ENCODE measurements at places on chromosomes 11 and 22. TPM values are rescaled to one million over a fixed set of nuclear protein-coding genes. Genes with fewer than 3 reads are reported as not detected.

The NELL1 gene
- total RNA-seq: not detected

The CDC42EP2 gene
- 1.1 TPM for total RNA-seq

The NAALADL1 gene
- 24.3 TPM for total RNA-seq

The FOLH1 gene
- not detected for total RNA-seq

The OR52I2 gene
- not detected for total RNA-seq

The HOATZ gene
- not detected for total RNA-seq

The PIWIL4 gene
- total RNA-seq: 0.67 TPM

The ZP1 gene
- total RNA-seq: not detected

DNA sequence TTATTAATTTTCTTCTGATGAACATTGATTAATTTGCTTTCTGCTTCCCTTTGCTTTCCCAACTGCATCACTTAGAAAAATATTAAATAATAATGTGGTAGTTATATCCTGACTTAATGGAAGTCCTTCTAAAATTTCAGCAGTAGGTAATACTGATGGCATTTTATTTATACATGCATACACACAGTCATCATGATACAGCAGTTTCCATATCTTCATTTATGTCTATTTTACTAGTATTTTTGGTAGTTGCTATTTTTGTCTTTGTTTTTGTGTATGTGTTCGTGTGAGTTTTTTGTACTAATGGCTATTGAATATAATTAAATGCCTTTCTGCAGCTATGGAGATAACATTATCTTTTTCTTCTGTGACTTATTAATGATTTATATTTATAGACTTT lies 484.7 kb upstream of the CNTN5 start:
- no peak for DNase-seq
- H3K36me3 ChIP-seq: no peaks in the 10 kb centered on the region
- H3K27me3 ChIP-seq: no peaks in the 10 kb centered on the region
- H3K27ac ChIP-seq: no peak overlapping the region
- H3K4me1 ChIP-seq: no peaks in the 10 kb centered on the region
- no peak overlapping the region for H3K4me3 ChIP-seq

DNA sequence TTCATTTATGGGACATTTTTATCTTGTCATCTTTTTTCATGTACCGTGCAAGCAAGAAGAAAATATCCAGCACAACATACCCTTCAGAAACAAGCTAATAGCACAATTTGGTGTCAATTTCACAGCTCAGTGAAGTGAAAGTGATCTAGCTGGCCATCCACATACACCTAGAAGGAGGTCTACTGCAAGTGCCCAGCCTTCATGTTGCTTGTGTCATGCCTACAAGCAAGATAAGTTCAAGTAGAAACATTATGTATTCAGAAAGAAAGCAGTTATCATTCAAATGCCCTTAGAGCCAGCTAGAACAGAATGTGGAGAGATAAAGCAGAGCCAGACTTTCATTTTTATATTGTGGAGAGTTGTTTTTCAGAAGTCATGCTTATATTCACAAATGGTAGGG lies 325.7 kb upstream of the PITPNB start:
- H3K27me3 ChIP-seq: no peaks in the 10 kb centered on the region
- H3K27ac ChIP-seq: no peak overlapping the region
- no peaks in the 10 kb centered on the region for H3K36me3 ChIP-seq
- H3K4me3 ChIP-seq: no peak overlapping the region
- H3K4me1 ChIP-seq: no peaks in the 10 kb centered on the region

GRCh38 chr22:37552524-37553163 lies 7.6 kb upstream of the CDC42EP1 start:
- no peak for DNase-seq
- no peak overlapping the region for H3K27ac ChIP-seq
- H3K4me3 ChIP-seq: no peak overlapping the region
- H3K4me1 ChIP-seq: no peaks in the 10 kb centered on the region
- no peaks in the 10 kb centered on the region for H3K36me3 ChIP-seq

DNA sequence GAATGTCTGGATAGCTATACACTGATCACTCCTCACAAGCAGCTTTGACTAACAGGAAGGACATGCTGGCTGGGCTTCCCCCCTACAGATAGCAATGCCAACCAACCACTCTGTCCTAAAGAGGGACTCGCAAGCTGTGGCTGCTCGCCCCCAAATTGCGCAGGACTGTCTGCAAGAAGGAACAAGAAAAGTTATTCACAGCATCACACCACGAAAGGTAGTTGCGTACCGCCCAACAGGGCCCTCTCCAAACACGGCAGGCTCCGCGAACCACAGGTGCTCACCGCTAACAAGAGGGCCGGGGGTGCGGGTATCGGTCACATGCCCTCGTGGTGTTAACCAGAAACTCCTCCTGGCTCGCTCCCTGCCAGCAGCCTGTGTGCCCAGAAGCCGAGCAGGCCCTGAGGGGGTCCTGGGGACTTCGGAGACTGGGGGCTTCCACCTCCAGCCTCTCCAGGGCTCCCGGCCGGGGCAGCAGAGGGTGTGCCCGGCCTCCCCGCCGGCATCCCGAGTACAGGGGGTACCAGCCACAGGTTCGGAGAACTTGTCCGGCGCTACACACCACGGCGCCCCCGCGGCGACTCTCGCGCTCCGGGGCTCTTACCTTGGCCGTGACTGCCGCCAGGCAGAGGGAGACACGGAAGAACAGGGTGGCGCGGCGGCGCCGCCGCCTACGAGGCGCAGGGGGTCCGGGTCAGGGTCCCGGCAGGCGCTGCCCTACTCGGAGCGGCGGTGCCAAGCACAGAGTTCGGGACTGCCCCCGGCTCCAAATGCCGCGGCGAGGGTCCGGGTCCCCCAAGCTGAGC lies 682 bp downstream of the LARGE1 start:
- peaks cover 41% of the 10 kb centered on the region for H3K4me1 ChIP-seq
- no peak overlapping the region for H3K27ac ChIP-seq
- peak; percentile 69 for DNase-seq
- H3K27me3 ChIP-seq: no peaks in the 10 kb centered on the region
- no peaks in the 10 kb centered on the region for H3K36me3 ChIP-seq

GRCh38 chr11:115466122-115466521 lies 38.1 kb downstream of the CADM1 start:
- no peak overlapping the region for H3K4me3 ChIP-seq
- H3K36me3 ChIP-seq: no peaks in the 10 kb centered on the region
- no peaks in the 10 kb centered on the region for H3K27me3 ChIP-seq
- no peak for DNase-seq

DNA sequence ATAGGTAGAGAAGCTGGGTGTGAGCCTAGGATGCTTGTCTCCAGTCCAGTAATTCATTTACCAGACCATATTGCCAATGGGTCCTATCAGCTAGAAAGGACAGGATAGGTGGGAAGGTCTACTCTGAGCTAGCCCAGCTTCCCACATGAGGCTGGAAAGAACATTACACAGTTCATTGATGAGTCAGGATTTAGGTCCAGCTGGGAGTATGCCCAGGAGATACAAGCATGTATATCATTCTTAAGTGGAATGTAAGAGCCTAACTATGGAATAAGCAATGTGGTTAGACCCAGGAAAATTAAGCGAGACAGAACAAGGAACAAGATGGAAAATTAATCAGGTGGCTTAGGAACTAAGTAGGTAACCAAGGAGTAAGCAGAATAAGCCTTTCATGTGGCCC lies 59.0 kb upstream of the TBCEL start:
- DNase-seq: no peak
- no peaks in the 10 kb centered on the region for H3K36me3 ChIP-seq
- H3K4me3 ChIP-seq: no peak overlapping the region
- no peak overlapping the region for H3K27ac ChIP-seq
- H3K4me1 ChIP-seq: no peaks in the 10 kb centered on the region
- no peaks in the 10 kb centered on the region for H3K27me3 ChIP-seq

DNA sequence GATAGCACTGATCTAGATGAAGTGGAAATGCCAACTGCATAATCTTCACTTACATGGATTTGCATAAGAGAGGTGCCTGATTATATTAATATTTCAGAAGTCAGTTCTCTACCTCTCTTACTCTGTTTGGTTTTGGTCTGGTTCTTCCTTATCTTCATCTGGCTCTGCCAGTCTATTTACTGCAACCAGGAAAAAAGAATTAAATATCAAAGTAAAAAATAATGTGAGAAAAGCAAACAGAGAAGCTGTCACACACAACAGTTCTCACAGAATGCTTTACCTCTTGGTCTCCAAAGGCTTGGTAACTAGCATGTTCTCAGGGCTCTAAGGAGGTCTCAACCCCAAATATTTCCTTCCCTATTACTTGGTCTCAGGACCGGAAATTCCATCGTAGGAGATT lies 6.7 kb downstream of the VSIG10L2 start:
- H3K27ac ChIP-seq: no peak overlapping the region
- H3K27me3 ChIP-seq: no peaks in the 10 kb centered on the region
- no peaks in the 10 kb centered on the region for H3K4me1 ChIP-seq
- H3K4me3 ChIP-seq: no peak overlapping the region
- H3K36me3 ChIP-seq: no peaks in the 10 kb centered on the region

DNA sequence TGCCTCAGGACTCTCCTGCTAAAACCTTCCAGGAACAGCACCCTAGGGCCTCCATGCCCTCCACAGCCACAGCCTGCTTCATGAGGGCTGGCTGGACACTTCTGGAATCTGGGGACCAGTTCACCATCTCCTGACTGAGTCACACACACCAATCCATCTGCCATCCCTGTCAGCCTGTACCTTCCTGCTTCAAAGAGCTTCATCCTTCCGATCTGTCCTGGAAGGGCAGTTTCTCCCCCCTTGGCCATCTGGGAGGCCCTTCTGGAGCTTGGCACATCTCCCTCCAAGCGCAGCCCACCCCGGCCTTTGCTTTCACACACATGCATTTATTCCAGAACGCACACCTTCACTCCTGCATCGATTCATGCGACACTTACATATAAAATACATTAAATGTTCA lies 13.0 kb downstream of the APBB1 start:
- H3K4me3 ChIP-seq: no peak overlapping the region
- H3K36me3 ChIP-seq: peaks cover 9% of the 10 kb centered on the region
- no peak overlapping the region for H3K27ac ChIP-seq
- no peaks in the 10 kb centered on the region for H3K27me3 ChIP-seq
- peaks cover 43% of the 10 kb centered on the region for H3K4me1 ChIP-seq

- H3K4me3 ChIP-seq: no peak overlapping the region
- H3K36me3 ChIP-seq: no peaks in the 10 kb centered on the region
- no peaks in the 10 kb centered on the region for H3K27me3 ChIP-seq
- no peak overlapping the region for H3K27ac ChIP-seq
Measured at GRCh38 chr22:19669570-19669969, 44.7 kb upstream of the SEPTIN5 start.

GRCh38 chr11:117973503-117973860 lies 12.7 kb upstream of the IL10RA start:
- H3K27ac ChIP-seq: no peak overlapping the region
- no peaks in the 10 kb centered on the region for H3K27me3 ChIP-seq
- H3K36me3 ChIP-seq: no peaks in the 10 kb centered on the region
- no peak overlapping the region for H3K4me3 ChIP-seq
- DNase-seq: no peak
- peaks cover 20% of the 10 kb centered on the region for H3K4me1 ChIP-seq

DNA sequence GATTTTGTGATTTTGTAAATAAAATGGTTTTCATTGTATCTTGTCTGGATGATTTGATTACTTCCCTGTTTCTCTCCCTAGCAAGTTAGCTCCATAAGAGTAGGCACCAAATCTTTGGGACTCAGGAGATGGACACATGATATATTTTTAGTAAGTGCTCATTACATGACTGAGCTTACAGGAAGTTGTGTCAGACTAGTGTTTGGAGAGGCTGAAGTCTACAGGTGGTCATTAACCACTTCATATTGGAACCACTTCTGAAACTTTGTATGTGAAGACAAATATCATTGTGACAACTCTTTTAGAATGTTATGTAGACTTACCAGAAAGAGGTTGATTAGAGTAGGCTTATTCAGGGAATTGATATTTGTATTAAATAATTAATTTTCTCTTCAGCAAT lies 19.1 kb downstream of the ARHGAP42 start:
- H3K36me3 ChIP-seq: no peaks in the 10 kb centered on the region
- H3K27me3 ChIP-seq: no peaks in the 10 kb centered on the region
- no peak overlapping the region for H3K27ac ChIP-seq
- no peak overlapping the region for H3K4me3 ChIP-seq

GRCh38 chr22:23036684-23037428 lies 33.5 kb upstream of the GNAZ start:
- peak overlapping the region; percentile 86 for H3K27ac ChIP-seq
- H3K27me3 ChIP-seq: no peaks in the 10 kb centered on the region
- DNase-seq: peak; percentile 25
- no peaks in the 10 kb centered on the region for H3K36me3 ChIP-seq

DNA sequence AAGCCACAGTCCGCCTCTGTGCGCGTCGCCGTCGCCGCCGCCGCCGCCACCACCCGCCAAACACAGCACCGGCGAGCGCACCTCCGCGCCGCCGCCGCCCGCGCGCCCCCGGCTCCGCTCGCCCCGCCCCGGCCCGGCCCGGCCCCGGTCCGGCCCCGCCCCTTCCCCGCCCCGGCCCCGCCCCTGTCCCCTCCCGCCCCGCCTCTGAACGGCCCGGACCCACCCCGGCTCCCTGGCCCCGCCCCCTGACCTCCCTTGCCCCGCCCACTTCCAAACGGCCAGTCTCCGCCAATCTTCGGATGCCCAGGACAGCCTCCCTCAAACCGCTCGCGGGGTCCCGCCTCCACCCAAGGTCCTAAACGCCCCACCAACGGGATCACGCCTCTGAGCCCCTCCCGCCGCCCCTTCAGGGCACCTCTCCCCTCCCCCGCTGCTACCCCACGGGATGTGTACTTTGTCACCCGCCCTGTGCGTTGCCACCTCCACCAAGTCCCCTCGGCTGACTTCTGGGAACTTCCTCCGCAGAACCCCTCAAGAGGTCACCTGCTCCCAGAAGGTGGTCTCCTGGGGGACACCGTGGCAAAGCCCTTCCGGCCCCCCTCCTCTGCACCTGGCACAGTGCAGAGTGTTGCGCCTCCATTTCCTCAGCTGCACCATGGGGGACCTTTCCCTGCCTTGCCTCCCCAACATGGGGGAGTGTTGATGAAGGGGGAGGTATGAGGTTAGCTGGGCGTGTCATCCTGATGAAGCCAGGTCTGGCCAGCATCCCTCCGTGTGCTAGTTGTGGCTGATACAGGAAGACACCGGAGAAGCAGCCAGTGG lies at the start of gene KIAA0930:
KIAA0930 (minus strand) TSS at position 85 of the 822 bp plus-strand sequence. CDS start 191 bp downstream, outside the sequence.
- H3K27ac ChIP-seq: peak within 1 kb of the TSS; percentile 19
- DNase-seq: peak; percentile 82
- peaks cover 13% of the 10 kb centered on the region for H3K36me3 ChIP-seq
- H3K4me1 ChIP-seq: peaks cover 33% of the 10 kb centered on the region
- H3K27me3 ChIP-seq: no peaks in the 10 kb centered on the region

GRCh38 chr22:26602127-26602526 lies 12.2 kb upstream of the TPST2 start:
- no peaks in the 10 kb centered on the region for H3K36me3 ChIP-seq
- H3K4me1 ChIP-seq: no peaks in the 10 kb centered on the region
- H3K27me3 ChIP-seq: no peaks in the 10 kb centered on the region
- no peak overlapping the region for H3K4me3 ChIP-seq
- H3K27ac ChIP-seq: no peak overlapping the region

DNA sequence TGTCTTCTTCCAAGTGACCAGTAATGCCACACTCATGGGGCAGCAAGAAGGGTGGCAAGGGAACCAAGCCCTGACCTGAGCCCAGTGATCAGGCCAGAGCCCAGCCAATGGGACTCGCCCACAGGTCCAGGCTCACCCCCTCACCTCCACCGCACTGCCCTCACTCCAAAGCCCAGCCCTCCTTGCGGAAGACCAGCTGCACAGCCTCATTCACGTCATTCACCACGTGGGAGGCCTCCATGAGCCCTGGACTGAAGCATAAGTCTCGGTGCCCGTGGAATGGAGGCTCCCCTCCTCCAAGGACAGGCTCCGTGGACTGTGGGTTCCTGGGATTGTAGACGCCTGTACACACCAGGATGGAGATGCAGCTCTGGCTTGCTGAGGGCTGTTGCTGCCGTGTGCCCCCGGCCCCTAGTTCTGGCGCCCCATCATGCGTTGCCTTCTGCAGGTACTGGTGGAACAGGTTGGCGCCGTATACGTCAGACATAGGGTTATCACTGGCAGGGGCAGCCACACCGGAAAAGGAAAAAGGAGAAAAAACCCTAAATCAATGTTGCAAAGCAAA lies 16.8 kb upstream of the TMEM121B start:
- no peak overlapping the region for H3K4me3 ChIP-seq
- peaks cover 35% of the 10 kb centered on the region for H3K36me3 ChIP-seq
- no peak overlapping the region for H3K27ac ChIP-seq
